Glomerular endothelial cell (primary cell): ENCODE measurements at places on chromosomes 2 and 18. TPM values are rescaled to one million over a fixed set of nuclear protein-coding genes. Genes with fewer than 3 reads are reported as not detected.

The KIF5C gene
- 0.58 and 1.6 TPM in 2 replicates for total RNA-seq

DNA sequence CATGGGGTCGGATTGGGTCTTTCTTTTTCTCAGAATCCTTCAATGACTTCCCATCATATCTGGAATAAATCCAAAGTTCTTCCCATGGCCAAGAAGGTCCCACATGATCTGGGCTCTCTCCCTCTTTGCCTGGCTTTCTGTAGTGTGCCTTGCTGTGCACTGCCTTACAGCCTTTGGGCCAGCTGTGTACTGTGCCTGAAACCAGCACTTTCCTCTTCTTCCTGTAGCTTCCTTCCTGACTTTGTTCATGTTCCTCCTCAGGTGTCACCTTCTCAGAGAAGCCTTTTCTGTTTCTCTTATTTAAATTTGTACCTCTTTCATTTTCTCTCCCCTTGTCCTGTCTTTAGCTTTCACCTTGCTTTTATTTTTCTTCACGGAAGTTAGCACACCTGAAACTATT is 4.3 kb upstream of the CDCA7 start:
- DNase-seq: no peak

DNA sequence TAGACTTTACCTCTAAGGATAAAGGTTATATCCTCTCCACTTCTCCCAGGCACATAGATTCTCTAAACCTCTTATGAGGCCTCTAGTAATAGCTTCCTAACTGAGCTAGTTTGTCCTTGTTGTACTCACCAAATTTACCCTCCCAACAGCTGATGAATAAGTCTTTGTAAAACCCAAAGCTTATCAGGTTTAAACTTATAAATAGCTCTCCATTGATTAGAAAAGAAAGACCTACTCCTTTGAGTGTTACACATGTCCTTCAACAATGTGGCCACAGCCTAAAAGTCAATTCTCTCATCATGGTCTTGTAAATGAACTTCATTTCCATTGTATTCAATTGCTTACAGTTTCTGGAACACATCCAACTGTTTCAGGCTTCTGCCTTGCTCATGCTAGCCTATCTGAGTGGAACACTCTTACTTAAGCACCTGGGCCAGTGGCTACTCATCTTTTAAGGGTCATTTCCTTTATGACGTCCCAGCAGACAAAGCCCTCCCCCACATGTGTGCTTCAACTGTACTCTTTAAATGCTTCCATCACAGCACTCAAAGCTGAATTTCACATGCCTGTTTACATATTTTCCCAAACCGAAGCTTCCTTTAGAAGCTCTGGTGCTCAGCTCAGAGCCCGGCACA is 131.6 kb downstream of the CDH2 start:
- peak; percentile 44 for DNase-seq

GRCh38 chr2:20961858-20962257 is 82.0 kb downstream of the APOB start:
- no peak for DNase-seq

GRCh38 chr18:24170360-24170759 is 31.5 kb downstream of the CABYR start:
- DNase-seq: no peak
